ENCODE measurements at places on chromosomes 3 and 15.
A peak's percentile ranks its signal among the peaks of the same experiment; 100 is the strongest.

DNA sequence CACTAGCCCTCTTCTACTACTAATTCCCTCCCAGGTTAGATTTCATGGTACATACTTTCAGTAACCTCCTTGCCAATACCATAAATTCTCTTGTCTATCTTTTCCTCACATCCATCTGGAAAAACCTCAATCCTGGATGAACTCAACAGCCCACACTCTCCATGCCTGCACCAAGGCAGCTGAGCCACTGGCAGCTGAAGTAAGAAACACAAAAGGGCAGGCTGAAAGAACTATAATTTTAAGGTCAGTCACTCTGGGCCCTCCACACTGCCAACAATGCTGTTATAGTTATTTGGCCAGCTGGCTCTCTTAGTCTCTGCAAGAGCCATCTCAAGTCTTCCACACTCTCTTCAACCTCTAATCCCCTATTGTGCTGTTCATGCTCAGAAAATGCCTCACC, 15.1 kb upstream of the TIPARP start:
- no peak for DNase-seq

DNA sequence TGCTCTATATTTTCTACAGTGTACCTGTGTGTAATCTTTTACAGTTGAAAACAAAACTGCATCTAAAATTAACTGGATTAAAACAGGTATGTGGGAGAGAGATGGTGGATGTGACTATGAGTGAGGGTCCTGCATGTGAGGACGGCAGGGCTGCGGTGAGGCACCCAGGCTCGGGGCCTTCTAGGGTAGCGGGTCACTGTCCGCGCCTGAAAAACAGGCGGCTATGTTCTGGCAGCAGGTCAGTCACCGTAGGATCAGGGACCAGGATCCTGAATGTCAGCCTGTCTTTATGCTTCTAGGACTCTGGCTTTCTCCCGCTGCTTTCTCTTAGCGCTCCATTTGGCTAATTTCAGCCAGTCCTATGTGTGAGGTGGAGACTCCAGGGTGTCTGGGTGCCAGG, 12.6 kb downstream of the TMEM40 start:
- no peak for DNase-seq

DNA sequence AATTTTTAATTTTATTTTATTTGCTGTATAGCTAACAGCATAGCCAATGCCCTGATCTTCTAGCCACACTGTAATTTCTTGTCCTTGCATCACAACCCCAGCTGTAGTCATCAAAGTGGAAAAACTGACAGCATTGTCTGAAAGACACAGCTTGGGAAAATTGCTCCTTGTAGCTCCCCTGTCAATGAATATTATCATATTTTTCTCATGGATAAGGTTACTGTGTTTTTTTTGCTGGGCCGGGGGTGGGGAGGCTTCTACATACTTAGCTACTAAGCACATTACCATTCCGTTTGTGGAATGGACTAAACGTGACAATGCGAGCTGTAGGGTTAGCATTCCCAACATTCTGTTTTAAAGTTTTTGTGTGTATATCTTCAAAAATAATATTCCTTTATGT, 381.3 kb downstream of the TIGIT start:
- peak; percentile 30 for DNase-seq

DNA sequence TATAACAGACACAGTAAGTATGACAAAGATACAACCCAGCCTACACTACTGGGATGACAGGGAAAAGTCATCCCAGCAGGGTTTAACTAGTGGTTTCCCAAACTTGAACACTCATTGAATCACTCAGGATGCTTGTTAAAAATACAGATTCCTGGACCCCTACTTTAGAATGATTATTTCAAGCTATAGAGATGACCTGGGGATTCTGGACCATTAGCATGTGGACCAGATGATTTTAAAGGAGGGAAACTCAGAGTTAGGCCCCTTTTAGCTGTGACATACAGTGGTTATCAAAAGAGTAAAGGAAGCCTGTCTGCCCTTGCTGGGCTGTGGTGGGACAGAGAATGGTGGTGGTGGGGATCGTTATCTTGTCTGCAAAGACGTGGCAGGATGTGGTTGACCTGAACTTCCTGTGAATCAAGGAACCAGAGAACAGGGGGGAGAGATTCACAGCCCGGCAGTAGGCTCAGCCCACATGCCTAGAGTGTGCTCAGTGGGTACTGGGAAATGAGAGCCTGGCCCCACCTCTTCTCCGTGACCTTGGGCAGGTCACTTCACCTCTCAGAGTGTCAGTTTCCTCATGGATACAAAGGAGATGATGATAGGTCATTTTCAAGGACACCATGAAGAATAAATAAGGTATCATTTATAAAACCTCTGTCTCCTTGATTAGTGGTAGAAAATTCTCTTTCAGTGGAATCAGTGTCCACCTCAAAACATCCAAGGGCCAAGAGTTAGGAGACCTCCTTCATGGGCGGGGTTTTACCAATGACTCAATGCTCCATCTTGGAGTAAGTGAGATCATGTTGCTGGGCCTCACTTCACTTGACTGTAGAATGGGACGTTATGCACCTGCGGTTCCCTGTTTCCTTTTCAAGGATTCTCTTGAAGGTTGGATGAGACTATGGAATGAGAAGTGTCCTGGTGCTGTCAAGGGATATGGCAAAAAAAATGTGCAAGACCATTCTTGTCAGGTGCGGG, 306.5 kb downstream of the RPLP1 start:
- peak; percentile 58 for DNase-seq

DNA sequence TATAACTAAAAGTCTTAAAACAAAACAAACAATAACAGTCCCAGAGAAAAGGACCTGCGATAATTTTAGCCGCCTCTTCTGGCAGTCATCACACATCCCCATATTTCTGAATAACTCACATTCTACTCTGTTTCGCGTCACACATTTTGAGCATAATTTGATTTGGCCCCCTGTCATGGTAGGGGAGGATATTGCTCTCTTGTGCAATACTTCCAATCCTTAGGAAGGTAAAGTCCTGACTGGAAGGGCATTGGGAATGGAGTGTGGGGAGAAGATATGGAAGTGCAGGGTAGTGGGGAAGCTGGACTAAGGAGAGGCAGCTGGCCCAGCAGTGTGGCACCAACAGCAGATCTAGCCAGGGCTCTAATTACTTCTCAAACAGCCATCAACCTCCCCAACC, 11.3 kb upstream of the FSIP1 start:
- no peak for DNase-seq

Data from cardiac fibroblast (primary cell).